T-helper 17 cell (primary cell): ENCODE measurements at places on chromosomes 12 and 14.

- DNase-seq, result no peak
Measured at GRCh38 chr12:131779027-131779426, 49.2 kb upstream of the MMP17 start.

GRCh38 chr14:71891185-71891584 lies 41.0 kb upstream of the RGS6 start:
- no peak for DNase-seq

GRCh38 chr14:52080808-52081755 lies 12.2 kb upstream of the NID2 start:
- DNase-seq, result no peak

GRCh38 chr14:91303091-91303923 lies 58.8 kb upstream of the GPR68 start:
- peak; percentile 39 for DNase-seq

DNA sequence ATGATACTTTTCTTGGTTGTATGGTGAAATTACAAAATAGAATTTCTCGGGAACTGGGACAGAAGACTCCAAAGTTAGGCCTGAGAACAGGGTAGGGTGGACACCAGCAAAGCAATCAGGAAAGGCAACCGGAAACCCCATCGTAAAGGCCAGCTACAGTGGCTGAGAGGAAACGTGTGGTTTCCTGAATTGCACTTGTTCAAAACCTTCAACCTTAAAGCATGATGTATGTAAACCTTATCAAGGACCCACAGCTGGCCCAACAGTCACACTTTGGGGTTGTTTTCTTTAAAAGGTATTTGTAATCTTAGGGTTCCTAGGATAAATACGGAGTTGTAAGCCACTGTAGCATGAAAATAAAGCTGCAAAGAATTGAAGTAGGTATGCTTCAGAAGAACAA lies 2.2 kb upstream of the PTGDR start:
- no peak for DNase-seq
